ENCODE measurements at places on chromosomes 1 and 21.

DNA sequence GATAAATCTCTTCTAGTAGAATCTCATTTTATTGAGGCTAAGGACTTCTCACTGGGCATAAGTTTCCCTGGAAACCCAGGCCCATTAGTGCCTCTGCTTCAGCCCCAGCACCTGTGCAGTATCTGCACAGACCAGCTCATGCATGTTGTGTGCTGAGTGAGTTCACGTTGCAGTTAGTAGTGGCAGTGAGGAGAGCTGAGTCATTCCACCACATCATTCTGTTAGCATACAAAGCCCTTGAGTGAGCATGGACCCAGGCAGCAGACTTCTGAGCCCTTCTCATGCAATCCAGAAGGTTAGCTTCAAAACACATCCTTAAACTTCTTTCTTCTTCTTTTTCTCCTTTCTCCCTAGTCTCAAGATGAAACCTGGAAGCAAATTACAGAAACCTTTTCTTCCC lies 45.8 kb upstream of the NTPCR start:
- no peak for DNase-seq

- no peak for DNase-seq
These were observed 3.2 kb upstream of the CD1C start for GRCh38 chr1:158286487-158286886.

DNA sequence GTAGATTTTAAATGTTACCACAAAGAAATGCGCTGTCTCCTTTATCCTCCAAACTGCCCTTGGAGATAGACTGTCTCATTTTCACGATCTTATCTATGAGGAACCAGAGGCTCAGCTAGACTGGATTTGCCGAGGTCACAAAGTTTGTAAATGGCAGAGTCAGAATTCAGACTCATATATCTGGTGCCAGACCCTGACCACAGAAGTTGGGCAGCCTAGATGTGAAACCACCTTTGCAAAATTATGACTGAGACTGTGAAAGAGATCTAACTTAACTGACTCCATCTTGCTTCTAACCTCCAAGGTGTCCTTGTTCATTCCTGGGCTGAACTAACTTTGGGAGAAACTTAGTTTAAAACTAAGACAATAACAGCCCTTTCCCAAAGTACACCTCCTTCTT lies 14.1 kb downstream of the CNR2 start:
- no peak for DNase-seq

DNA sequence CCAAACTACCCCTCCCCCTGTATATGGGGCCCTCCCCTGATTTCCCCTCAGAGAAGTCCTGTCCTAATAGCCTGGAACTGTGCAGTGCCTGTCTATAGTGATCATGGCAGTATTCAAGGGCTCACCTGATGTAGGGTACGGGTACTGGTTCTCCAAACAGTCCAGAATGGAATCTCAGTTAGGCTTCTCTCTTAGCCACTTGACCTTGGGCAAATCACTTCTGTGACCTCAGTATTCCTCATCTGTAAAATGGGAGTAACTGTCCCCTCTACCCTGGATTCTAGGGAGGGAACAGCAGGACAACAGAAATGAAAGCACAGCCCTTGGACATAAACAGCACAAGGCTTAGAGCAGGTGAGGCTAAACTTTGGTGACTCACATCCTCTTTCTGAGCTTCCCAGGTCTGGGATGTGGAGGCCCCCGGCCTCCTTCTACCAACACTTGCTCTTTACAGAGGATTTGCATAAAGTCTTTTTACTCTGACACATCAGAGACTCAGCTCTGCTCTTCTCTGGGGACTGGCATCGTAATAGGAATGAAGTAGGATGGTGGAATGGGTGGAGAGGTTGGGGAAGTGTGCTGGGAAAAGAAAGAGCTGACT lies 20.0 kb upstream of the PDZK1IP1 start:
- DNase-seq, result no peak

- no peak for DNase-seq
These were observed 25.2 kb downstream of the S1PR1 start for GRCh38 chr1:101262060-101262459.

All from CD4-positive, alpha-beta T cell (primary cell).